Activated CD4-positive, CD25-positive, alpha-beta regulatory T cell (primary cell): ENCODE measurements at places on chromosomes 5 and 9.

DNA sequence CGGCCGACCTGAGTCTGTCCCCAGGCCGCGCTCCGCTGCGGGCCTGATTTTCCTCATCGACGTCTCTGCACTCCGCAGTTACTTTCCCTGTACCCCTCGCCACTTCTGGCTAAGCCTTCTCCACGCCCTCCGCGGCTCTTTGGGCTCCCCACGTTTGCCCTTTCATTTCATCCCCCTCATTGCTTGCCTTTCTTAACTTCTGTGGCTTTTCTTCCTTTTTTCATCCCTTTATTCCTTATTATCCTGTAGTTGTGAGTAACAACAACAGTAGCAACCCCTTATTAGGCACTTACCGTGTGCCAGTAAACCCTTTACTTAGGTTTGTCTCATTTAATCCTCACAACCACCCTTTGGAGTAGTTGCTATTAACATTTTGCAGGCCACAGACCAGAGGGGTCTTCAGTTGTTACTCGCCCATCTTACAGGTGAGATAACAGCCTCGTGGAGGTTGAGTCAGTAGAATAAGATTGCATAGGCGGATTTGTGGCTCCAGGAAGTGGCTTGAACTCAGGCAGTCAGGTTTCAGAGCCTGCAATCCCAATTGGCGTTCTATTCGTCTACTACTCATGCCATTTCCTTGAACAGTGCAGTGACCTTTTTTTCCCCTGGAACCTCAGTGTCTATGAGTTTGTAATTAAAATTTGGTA is 724 bp downstream of the TCERG1 start:
- DNase-seq: no peak

- no peak for DNase-seq
Measured at GRCh38 chr5:69083412-69083811, 10.4 kb upstream of the SLC30A5 start.

DNA sequence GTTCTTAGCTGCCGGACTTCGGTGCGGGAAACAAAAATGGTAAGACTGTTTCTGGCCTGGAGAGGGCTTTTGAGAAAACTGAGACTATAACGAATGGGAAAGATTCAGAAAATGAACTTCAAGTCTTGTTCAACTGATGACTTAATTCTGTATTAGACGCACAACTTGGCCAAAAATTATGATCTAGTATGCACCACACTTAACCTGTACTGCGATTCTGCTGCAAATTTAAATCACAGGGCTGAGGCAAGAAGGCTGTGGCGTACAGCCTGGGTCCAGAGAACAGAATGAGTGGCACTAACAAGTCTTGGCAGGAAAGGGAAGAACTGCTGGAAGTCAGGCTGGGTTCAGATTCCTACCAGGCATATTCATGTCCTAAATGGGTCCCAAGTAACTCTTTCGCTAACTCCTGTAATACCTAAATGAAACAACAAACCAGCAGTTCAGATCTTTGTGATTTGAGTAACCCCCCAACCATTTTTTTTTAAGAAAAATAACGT is 781 bp upstream of the COL23A1 start:
- DNase-seq: no peak

DNA sequence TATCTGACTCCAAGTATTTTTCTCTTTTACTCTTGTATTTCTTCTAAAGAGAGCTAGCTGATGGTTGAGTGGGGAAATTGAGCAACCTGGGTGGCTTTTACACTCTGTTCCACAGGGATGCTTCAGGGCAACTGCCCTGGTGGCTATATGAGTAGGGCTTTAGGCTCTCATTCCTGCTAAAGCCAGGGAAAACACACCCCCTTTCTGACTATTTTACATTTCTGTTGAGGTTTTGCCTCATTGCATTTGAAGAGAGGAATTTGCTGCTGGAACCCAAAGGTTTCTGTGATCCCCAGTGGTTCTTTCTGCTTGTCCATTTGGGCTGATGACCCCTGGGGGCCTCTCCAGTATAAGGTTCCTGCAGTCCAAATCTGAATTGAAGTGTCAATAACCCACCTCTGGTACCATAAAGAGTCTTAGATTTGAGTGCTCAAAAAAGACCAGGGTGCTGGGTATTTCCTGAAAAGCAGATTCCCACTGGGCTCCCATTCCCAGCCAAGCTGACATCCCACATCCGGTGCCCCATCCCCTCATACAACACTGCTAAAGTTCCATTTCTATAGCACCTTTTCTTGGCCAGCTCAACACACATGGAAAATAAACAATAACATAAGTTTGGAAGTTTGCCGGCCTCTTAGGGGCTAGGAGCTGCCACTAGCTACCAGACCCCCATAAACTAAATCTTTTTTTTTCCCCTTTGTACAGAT is 59.5 kb downstream of the PAPPA start:
- no peak for DNase-seq

GRCh38 chr5:154562244-154562880 is 84.3 kb upstream of the HAND1 start:
- no peak for DNase-seq

DNA sequence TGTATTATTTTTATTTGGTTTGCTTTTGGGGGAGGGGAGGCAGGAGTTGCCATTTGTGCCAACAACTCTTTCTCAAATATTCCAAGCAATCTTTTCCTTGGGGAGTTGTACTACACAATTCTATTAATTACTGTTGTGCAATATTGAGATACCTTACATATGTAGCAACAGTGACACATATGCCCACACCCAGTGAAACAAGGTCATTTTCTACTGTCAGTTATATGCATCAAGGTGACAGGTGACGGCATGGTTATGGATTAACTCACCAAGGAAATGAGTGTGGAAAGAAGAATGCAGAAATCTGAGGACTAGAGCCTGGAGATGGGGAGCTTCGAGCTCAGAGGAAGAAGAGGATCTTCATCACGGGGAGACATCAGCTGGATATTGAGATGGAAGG is 17.9 kb upstream of the MSMP start:
- no peak for DNase-seq

GRCh38 chr5:41157272-41157894 is 55.9 kb downstream of the C6 start:
- DNase-seq: no peak

DNA sequence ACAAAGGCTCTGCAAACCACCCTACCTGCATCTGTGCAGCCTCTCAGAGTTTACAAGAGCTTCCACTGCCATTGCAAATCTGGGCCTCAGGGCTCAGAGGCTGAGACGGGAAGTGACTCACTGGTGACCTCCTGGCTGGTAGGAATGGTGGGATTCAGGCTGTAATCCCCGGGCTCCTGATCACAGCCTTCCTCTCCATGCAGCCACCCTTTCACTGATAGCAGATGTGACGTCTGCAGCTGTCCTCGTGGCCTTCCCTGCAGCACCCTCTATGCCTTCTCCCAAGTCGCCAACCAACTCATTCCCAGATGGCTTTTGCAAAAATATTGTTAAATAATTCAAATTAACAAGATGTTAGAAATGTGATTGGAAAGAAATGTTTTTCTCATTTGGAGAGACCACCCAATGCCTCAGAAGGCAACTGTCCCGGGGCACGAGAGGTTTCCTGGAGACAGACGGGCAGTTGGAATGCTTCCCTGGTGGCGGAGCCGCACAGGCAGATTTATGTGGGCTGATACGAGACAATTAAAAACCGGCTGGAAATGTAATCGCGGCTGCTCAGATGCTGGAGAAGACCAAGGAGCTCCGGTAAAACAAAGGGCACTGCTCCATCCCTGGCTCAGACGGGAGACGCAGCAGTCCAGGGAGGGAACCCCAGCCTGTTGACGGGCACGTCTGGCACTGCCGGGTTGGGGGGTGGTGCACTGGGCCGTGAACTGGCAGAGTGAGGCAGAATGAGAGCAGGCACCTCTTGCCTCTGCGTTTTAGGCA is 34.4 kb upstream of the SLC25A51 start:
- DNase-seq: no peak

DNA sequence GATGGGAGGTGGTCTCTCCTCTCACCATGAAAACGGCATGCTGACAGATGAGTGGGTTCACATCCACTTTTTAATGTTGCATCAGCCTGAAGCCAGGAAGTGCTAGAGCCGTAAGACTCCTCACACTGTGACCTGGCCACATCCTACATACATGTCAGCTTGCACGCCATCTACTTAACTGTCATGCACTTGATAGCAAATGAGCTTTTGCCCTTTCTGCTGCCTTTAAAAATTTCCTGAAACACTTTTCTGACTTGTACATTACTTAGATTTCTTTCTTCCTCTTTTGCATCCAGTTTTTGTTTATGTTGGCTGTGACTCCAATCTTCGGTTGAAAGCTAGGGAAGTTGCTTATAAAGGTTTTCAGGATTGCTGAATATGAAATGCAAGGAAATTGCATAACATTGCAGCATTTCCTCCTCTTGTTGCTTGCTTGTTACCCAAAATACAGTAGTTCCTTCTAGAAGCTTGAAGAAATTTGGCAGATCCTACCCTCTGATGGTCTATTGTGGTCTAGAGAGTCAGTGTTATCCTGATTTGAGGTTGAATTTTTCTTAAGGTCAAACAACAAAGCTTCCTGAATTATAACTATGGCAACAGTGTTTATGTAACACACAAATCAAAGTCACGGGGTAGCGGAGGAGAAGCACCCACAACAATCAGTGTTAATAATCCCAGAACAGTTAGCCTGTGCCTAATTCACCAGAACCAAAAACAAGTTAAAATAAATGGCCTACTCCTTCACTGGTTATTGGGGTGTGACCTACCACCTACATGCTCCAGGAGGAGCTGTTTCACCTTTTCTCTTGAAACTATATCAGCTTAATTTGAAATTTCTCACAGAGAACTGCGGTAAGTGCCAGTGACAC is 232.5 kb downstream of the ARHGAP26 start:
- DNase-seq: no peak
